ENCODE measurements at places on chromosomes 13 and 19.
A peak's percentile ranks its signal among the peaks of the same experiment; 100 is the strongest.

DNA sequence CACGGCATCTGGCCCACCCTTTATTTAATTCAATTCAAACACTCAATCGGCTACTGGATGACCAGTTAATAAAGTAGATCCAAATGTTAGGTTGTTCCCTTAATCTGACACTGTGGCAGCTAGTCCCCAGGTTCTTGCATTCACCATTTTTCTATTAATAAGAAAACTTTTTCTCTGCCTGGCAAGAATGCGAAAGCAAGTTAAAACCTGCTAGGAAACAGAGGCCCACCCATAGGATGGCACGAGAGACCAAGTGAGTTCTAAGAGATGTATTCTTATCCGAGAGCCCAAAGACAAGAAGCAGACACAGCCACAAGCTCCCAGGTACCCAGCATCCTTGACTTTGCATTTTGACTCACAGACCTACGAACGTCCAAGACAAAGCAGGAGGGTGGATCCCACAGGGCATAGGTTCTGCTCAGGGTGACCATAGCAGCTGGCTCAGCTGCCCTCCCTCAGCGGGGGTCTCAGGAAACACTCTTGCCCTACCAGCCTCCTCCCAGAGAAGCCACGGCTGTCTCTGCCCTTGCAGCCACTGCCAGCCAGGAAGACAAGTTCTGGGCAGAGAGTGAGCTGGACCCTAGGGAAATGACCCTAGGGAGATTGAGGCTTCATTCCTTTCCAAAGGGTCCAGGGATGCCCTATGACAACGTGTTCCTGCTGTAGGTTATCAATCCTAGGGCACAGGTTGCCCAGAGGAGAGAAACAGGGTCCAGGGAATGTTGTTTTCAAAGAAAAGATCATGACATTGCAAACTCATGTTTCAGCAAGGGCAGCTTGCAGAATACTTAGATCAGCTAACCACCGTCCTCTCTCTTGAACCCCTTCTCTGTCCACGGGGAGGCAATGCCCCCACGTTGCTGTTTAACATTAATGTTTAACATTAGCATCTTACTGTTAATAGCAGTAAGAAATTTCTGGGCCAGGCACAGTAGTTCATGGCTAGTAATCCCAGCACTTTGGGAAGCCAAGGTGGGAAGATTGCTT is 147.2 kb upstream of the ZNF507 start:
- peak; percentile 61 for DNase-seq
- H3K4me1 ChIP-seq: no peaks in the 10 kb centered on the region
- no peak overlapping the region for H3K27ac ChIP-seq
- H3K36me3 ChIP-seq: no peaks in the 10 kb centered on the region
- no peaks in the 10 kb centered on the region for H3K27me3 ChIP-seq

DNA sequence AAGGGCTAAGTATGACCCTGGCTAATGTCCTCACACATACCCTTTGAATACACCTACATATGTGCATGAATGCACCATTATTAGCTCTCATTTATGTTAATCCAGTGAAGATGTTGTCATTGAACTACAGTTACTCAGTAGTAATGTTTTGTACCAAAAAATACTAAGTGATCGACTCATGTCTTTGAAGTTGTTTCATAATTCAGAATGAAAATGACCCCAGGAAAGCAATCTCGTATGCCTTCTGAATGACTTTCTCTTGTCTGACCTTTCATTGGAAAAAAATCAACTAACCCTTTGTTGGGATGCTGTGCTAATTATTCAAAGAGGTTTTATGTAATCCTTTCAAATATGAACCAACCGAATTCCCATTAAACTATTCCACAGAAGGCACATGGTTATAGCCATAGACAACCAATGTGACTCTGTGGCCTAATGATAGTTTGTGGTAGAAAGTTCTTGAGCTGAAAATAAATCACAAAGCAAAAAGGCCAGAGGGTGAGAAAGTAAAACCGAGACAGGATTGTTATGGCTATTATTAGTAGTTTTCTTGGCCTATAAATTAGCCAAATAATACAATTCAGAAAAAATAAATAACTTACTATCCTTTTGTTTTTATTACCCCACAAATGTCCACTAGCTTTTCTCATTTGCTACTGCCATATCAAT is 86.8 kb upstream of the STARD13 start:
- DNase-seq: no peak
- H3K4me3 ChIP-seq: no peak overlapping the region
- no peaks in the 10 kb centered on the region for H3K36me3 ChIP-seq

DNA sequence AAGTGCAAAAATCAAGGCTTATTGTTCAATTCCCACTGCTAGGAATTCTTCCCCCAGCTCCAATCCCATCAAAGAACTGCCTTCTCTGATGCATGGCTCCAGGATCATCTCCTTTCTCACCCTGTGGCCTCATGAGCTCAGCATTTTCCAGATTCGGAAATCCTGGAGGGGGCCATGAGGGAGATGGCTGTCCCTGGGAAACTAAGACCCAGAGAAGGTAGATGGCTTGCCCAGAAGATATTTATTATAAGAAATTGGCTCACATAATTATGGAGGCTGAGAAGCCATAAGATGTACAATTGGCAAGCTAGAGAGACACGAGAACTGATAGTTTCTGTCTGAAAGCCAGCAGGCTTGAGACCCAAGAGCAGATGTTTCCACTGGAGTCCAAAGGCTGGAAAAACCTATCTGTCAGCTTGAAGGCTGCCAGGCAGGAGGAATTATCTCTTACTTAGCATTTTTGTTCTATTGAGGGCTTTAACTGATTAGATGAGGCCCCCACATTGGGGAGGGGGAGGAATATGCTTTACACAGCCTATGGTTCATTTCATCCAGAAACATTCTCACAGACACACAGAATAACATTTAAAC is 58.6 kb downstream of the GADD45B start:
- no peak overlapping the region for H3K4me3 ChIP-seq
- H3K4me1 ChIP-seq: no peaks in the 10 kb centered on the region
- H3K36me3 ChIP-seq: no peaks in the 10 kb centered on the region
- no peak overlapping the region for H3K27ac ChIP-seq
- H3K27me3 ChIP-seq: no peaks in the 10 kb centered on the region
- DNase-seq: no peak

DNA sequence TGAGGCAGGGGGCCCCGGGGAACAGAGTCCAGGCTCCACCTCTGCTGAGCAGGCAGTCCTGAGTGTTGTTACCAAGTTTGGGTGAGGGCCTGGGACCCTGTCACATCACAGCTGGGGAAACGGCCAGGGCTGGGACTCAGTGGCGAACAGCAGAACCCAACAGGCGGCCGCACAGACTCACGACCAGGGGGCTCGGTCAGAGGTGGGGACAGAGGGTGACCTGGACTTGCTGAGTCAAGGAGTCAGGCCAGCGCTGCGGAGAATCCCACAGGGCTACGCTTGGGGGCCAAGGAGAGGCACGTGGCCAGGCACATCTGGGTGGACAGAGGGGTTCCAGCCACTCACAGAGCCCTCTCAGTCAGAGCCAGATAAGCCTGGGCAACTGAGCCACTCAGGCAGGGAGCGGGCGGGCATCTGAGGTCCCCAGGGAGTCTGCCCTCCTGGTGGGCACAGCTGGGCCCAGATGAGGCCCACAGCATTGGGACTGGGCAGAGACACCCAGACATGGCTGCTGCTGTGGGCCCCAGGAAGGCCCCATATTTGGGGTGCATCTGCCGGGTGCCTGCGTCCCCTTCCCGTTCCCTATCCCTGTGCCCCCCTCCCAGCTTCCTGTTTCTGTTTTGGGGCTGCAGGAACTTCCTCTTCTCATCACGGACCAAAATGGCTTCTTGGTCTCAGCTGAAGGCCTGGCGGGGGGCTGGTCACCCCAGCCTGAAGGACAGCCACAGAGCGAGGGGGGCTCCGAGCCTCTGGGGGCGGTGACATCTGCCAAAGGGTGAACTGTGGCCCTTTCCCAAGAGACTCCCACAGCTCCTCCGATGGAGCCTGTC is 34.0 kb downstream of the CEBPA start:
- no peak overlapping the region for H3K4me3 ChIP-seq
- no peak for DNase-seq
- no peaks in the 10 kb centered on the region for H3K36me3 ChIP-seq

GRCh38 chr13:65125236-65125635 is 2104.9 kb downstream of the PCDH9 start:
- no peaks in the 10 kb centered on the region for H3K36me3 ChIP-seq
- no peaks in the 10 kb centered on the region for H3K27me3 ChIP-seq
- no peak overlapping the region for H3K27ac ChIP-seq
- H3K4me3 ChIP-seq: no peak overlapping the region
- no peak for DNase-seq

DNA sequence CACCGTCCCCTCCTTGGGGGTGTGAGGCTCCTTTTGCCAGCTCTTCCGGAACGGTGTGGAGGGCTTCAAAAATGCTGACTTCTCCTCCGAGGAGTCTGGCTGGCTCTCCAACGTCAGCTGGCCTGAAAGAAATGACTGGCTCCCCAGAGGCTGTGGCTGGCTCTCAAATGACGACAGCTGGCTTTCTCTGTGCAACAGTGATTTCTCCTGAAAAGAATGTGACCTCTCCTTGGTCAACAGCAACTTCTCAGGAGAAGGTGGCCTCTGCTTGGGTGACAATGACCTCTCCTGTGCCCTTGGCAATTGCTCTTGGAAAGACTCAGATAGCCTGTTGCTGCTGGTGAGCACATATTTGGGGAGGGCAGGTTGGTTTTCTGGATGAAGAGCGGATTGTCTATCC is 29.2 kb downstream of the ONECUT3 start:
- H3K4me3 ChIP-seq: no peak overlapping the region
- no peaks in the 10 kb centered on the region for H3K36me3 ChIP-seq
- no peaks in the 10 kb centered on the region for H3K4me1 ChIP-seq
- DNase-seq: no peak
- H3K27ac ChIP-seq: no peak overlapping the region

GRCh38 chr19:49113762-49114629 is at the start of gene LIN7B:
TSS of gene LIN7B (plus strand) at chr19:49114370. CDS start at chr19:49114405, 35 bp downstream.
- no peak for DNase-seq
- H3K36me3 ChIP-seq: no peaks in the 10 kb centered on the region
- H3K27ac ChIP-seq: peak within 1 kb of the TSS; percentile 83

DNA sequence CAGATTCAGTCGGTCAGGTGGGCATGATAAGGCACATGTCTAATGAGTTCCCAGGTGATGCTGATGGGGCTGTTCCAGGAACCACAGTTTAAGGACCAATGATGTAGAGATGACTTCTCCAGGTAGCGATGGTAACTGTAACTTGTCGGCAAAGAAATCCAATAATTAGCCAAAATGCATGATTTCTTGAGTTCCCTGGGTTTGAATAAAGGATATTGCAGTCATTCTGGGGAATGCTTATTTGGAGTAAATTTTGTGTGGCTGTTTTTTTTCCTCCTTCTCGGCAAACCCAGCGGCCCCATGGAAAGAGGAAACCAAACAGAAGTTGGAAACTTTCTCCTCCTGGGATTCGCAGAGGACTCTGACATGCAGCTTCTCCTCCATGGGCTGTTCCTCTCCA is at the start of gene OR7C2:
Gene OR7C2 (plus strand): TSS at position 301 of the 400 bp plus-strand sequence. CDS start 0 bp downstream, at position 301.
- DNase-seq: no peak
- no peaks in the 10 kb centered on the region for H3K27me3 ChIP-seq
- H3K36me3 ChIP-seq: no peaks in the 10 kb centered on the region
- H3K4me3 ChIP-seq: no peak within 1 kb of the TSS

- no peaks in the 10 kb centered on the region for H3K36me3 ChIP-seq
- H3K4me3 ChIP-seq: peak within 1 kb of the TSS; percentile 65
- H3K27me3 ChIP-seq: no peaks in the 10 kb centered on the region
- peak within 1 kb of the TSS; percentile 74 for H3K27ac ChIP-seq
Measured at GRCh38 chr13:100588331-100589177, at the start of gene GGACT. TSS of gene GGACT (minus strand) at chr13:100588789. CDS start at chr13:100532591, 56,198 bp downstream.

DNA sequence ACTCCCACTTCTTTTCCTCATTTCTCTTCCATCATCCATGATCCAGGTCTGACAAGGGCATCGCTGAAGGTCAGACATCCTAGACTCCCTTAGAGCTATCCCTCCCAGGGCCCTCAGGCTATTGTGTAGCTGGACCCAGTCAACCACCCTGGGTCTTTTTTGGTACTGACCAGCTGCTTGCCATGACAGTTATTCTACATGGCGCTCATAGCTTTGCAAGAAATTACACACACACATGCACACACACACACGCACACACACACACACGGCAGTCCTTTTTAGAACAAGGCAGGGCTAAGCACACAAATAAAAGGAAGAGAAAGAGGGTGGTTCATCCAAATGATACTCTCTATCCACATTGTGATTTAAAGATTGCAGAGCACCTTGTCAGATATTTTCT is 18.3 kb downstream of the SIAH3 start:
- DNase-seq: no peak
- H3K36me3 ChIP-seq: no peaks in the 10 kb centered on the region

DNA sequence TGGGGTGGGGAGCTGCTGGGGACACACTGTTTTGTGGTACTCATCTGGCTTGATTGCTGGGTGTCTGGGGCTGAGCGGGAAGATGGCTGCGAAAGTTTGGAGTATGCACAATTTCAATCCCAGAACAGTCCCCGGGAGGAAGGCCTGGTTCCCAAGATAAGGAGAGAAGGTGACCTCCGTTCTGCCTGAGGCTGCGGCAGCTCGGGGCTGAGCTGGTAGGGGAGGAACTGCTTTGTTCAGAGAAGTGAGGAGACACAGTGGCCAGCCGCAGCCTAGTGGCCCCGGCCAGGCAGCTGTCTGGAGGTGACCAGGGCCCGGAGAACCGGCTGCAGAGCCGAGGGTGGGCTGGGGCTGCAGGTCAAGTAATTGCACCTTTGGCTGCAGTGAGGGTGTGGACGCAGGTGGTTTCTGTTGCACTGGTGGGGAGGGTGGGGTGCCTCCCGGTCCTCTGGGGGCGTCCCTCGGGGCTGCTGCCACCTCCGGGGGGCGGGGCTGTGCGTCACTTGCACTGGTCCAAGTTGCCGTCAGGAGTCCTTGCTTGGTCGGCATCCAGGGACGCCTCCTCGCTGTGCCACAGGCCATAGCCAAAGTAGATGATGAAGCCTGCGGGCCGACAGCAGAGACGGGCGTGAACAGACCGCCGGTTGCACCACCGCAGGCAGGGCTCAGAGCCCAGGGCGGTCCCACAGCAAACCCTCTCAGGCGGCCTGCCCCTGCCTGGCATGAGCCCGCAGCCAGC is 81.3 kb downstream of the SLC7A1 start:
- H3K27ac ChIP-seq: peak overlapping the region; percentile 60
- H3K36me3 ChIP-seq: peaks cover 29% of the 10 kb centered on the region
- no peak overlapping the region for H3K4me3 ChIP-seq
- H3K4me1 ChIP-seq: peaks cover 14% of the 10 kb centered on the region
- no peak for DNase-seq

GRCh38 chr13:47794963-47795362 is 206.1 kb downstream of the SUCLA2 start:
- DNase-seq: no peak
- H3K36me3 ChIP-seq: no peaks in the 10 kb centered on the region
- no peak overlapping the region for H3K4me3 ChIP-seq
- no peak overlapping the region for H3K27ac ChIP-seq
- no peaks in the 10 kb centered on the region for H3K27me3 ChIP-seq
- H3K4me1 ChIP-seq: no peaks in the 10 kb centered on the region

DNA sequence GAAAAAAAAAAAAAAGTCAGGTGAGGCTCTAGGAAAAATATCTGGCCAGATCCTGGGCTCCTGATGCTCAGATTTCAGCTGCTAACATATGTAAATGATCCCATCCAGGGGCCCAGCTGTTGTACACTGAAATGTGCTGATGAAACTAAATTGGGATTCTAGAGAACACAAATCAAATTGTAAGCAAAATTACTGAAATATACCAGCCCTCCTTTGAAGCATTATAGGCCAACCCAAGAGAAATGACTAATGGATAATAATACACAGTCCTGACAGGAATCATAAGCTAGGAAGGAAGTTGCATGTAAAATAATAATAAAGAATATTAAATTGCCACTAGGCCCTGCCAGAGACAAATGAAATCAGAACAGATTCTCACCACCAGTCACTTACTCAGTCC is 17.8 kb downstream of the KCTD12 start:
- H3K27me3 ChIP-seq: no peaks in the 10 kb centered on the region
- H3K4me1 ChIP-seq: no peaks in the 10 kb centered on the region
- H3K27ac ChIP-seq: no peak overlapping the region
- no peaks in the 10 kb centered on the region for H3K36me3 ChIP-seq

- H3K4me1 ChIP-seq: no peaks in the 10 kb centered on the region
- no peak overlapping the region for H3K4me3 ChIP-seq
- no peak overlapping the region for H3K27ac ChIP-seq
Measured at GRCh38 chr13:57136093-57136492, 4.6 kb upstream of the PRR20A start.

Data from vagina (tissue), 2 donors.